ENCODE measurements at places on chromosomes 3 and 15. TPM values are rescaled to one million over a fixed set of nuclear protein-coding genes. Genes with fewer than 3 reads are reported as not detected.

DNA sequence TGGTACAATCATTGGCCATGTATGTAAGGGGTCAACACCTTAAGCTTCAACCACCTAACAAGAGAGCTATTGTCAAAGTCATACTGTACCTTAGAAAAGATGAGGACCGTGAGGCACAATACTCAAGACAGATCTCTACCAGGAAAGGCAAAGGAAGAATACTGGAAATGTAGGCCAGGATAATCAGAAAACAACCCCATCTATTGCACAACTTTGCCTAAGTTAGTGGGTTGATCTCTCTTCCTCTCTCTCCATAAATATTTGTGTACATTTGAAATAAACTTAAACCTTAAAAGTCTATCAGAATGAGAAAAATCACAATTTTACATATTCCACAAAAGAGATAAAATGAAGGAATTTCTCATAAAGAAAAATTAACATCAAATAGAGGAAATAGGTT is 556.9 kb downstream of the MECOM start:
- DNase-seq = no peak
- no peak overlapping the region for H3K27ac ChIP-seq
- no peak overlapping the region for H3K4me3 ChIP-seq
- no peaks in the 10 kb centered on the region for H3K4me1 ChIP-seq
- H3K36me3 ChIP-seq = no peaks in the 10 kb centered on the region
- H3K27me3 ChIP-seq = no peaks in the 10 kb centered on the region

DNA sequence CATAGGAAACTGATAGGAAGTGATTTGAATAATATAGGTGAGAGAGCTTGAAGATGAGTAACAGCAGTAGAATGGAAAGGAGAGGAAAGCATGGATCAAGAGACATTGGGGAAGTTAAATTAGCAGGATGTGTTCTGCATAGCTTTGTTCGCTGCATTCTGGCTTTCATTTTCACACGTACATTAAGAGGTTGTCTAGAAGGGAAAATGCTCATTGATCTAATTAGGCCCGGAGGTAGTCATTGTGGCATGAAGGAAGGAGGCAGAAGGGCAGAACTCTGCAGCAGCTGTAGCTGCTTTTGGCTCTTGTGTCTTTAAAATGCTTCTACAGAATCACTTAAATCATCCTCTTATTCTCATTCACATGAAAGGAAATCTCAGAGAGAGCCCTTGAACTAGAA is 40.3 kb downstream of the KCNAB1 start:
- no peak for DNase-seq
- no peak overlapping the region for H3K27ac ChIP-seq
- no peak overlapping the region for H3K4me3 ChIP-seq
- no peaks in the 10 kb centered on the region for H3K36me3 ChIP-seq
- no peaks in the 10 kb centered on the region for H3K27me3 ChIP-seq

DNA sequence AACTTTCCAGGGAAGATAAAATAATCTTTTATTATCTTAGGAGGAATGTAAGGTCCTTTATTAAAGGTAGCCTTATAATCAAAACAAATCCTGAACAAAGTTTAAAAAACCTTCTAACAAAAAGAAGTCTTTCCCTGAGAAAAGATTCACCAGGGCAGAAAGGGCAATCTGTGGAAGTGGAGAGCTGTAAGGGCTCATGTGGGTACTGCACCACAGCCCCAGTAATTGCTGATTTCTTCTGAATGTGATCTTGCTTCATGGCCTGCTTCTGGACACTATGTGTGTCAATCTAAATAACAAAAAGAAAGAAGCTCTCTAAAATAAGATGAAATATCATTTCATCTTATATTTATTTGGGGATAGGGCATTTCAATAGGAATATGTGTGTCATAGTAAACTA is 1501.6 kb downstream of the OTOL1 start:
- H3K4me3 ChIP-seq = no peak overlapping the region
- no peaks in the 10 kb centered on the region for H3K27me3 ChIP-seq
- no peaks in the 10 kb centered on the region for H3K36me3 ChIP-seq
- H3K27ac ChIP-seq = no peak overlapping the region
- H3K4me1 ChIP-seq = no peaks in the 10 kb centered on the region

DNA sequence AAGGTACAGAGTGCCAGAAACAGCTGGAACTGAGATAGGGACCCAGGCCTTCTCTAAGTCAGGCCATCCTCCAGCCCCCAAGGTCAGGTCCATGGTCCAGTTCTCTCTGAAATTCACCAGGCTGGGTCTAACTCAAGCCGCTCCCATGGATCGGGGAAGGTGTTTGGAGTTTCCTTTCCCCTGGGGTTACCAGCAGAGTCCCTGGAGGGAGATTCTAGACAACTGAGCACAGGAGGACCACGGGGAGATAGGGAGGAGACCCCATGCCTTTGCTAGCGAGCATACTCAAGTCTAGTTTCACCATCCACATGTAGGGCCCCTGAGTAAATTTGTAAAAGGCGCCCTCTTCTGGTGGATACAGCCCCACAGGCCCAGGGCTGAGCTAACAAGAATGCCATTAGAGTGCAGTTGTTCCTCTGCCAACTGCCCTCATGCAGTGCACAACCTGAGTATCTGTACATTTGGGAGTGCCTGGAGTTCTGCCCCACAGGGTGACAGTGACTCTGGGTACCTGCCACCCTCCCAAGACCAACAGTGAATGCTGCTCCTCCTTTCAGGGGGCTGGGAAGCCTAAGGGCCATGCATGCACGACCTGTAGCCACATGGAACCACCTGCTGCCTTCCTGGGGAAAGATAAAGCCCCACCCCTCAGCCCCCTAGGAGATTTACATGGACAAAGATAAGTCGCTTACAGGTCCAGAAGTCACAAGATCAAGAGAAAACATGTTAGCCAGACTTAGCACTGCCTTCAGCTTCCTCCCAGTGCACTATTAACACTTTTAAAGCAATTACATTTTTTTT is 89.0 kb downstream of the IQSEC1 start:
- H3K4me1 ChIP-seq = peaks cover 8% of the 10 kb centered on the region
- no peaks in the 10 kb centered on the region for H3K36me3 ChIP-seq
- H3K4me3 ChIP-seq = no peak overlapping the region
- H3K27me3 ChIP-seq = no peaks in the 10 kb centered on the region
- H3K27ac ChIP-seq = no peak overlapping the region

DNA sequence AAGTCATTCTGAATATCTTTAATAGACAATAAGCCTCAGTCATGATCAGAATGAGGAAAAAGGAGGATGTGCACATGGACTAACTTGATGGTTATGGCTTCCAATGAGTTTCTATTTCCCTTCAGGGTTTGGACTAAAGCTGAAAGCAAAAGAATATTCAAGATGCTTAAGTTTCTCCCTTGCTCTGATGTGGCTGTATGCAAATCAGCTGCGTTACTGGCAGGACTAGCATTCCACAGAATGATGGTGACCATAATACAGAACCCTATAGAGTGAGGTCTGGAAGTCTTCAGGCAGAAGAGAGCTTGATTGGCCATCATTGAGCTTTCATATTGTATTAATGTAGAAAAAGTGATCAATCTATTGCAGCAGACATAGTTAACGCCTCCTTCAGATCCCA is 466.0 kb downstream of the NLGN1 start:
- H3K36me3 ChIP-seq = no peaks in the 10 kb centered on the region
- no peaks in the 10 kb centered on the region for H3K4me1 ChIP-seq
- no peaks in the 10 kb centered on the region for H3K27me3 ChIP-seq
- H3K27ac ChIP-seq = no peak overlapping the region

Gene NR1I2
- polyA plus RNA-seq = 32.6 TPM

Gene CCDC39
- 0.08 TPM for polyA plus RNA-seq

Gene CTXN2
- polyA plus RNA-seq = not detected

Gene EPB42
- 0.02 TPM for polyA plus RNA-seq

Data from liver (tissue), 10 donors.